GM18507 (cell line): ENCODE measurements at places on chromosomes 2 and 18.
A peak's percentile ranks its signal among the peaks of the same experiment; 100 is the strongest.

DNA sequence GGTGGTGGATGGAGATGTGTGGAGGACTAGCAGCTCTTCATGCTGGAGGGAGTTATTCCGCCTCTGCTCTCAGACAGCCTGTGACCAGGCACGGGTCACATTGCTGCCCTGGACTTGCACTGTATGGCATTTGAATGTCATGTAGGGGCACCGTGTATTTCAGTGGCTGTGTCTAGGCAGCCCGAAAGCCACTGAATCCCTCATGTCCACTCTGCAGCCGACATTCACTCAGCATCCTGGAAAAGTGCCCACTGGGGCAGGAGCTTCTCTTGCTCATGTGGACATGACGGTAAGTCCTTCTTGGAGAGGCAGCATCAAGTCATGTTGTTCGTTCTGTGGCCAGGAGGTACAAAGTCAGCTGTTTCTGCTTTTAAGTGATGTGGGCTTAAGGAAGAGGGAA lies 127.9 kb downstream of the SH3RF3 start:
- no peak for DNase-seq

DNA sequence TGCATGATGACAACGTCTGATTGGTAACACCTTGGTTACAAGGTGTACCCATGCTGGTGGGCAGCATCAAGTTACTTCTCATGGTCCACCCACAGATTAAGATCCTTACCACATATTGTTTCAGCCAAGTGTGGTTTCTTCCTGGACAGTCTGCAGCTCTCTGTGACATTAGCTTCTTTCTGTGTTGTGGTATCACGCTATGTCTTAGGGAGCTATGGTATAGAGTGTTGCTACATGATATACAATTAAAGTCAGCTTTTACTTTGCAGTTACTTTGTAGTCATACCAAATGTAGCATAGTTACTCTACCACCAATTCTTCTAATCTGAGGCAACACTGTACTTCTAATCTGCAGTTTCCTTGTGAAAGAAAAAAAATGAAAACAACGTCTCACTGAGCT lies 48.8 kb downstream of the ZCCHC2 start:
- DNase-seq: no peak

DNA sequence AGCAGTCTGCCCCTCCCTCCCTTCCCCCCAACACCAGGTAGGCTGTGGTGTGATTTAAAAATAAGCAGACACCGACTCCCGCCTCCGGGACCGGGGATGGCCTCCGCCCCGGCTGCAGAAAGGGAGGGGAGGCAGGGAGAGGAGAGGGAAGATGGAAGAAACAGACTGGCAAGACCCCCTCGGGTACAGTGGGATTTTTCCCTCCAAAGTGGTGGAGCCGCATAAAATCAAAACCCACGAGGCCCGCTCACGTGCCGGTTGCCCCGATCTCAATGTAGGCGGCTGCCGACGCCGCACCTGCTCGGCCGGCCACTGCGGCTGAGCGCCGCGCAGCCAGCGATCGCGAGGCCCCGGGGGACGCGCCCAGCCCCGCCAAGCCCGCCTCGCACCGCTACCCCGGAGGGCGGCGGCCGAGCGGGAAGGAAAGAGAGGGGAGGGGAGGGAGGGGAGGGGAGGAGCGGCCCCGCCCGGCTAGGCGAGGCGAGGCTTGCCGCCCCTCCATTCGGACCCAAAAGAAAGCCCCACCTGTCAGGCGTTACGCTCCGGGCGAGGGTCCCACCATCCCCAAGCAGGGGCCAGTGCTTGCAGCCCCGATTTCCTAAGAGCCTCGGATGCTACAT lies 811 bp downstream of the ADD2 start:
- DNase-seq: no peak

- no peak for DNase-seq
These were observed 21.4 kb upstream of the BARD1 start for GRCh38 chr2:214830794-214831346.

GRCh38 chr2:184534986-184535385 lies 63.3 kb upstream of the ZNF804A start:
- no peak for DNase-seq

GRCh38 chr2:6993229-6993640 lies 76.0 kb downstream of the RNF144A start:
- no peak for DNase-seq

DNA sequence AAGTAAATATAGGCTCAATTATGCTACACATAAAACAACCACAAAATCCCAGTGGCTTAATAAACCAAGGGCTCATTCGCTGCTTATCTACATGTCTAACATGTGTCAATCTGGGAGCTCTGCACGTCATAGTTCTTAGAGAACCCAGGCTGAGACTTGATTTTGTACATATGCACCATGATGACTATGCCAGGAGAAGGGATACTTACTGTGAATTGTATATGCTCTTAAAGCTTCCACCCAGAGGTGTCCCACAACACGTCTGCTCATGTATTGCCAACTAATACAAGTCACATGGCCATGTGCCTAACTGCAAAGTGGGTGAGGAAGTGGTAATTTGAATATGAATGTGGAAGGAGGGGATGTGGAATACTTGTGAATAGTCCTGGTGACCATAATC lies 262.1 kb downstream of the CPS1 start:
- no peak for DNase-seq

DNA sequence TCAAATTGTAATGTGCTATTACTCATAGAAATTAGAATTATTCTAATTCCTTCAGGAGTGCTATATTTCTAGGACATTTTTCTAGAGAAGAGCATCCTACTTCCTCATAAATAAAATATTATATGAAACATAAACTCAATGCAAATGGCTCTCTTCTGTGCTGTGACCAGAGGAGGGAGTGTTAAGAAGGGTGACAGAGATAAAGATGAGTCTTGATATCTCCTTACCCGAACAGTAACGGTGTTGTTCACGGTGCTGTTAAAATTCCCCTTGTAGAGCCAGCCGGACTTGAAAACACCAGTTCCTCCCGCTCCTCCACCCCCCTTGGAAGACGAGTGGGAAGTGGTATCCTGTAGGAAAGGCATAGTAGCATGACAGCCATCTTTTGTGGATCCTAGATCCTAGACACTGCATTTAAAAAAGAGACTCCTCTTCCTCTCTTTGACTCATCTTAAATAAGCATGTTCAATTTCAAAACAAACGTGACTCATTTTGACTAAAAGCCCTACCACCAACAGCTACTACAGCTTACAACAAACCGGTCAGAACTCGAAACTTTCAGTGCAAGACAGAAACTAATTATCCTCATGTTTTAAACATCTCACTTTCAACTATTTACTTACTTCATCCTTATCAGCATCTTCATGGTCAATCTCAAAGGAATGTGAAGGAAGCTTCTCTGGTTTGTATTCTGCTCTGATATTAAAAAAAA lies 156.3 kb downstream of the DOCK10 start:
- peak; percentile 18 for DNase-seq

GRCh38 chr2:234164493-234165413 lies 114.3 kb downstream of the SPP2 start:
- peak; percentile 15 for DNase-seq

- DNase-seq: no peak
These were observed 24.5 kb upstream of the PEX13 start for GRCh38 chr2:60992985-60993392.
